SK-N-DZ (cell line): ENCODE measurements at places on chromosomes 2 and 18.

GRCh38 chr2:112893752-112894151 is 17.2 kb upstream of the IL37 start:
- DNase-seq: no peak

GRCh38 chr2:160609346-160609745 is 115.7 kb upstream of the RBMS1 start:
- no peak for DNase-seq

DNA sequence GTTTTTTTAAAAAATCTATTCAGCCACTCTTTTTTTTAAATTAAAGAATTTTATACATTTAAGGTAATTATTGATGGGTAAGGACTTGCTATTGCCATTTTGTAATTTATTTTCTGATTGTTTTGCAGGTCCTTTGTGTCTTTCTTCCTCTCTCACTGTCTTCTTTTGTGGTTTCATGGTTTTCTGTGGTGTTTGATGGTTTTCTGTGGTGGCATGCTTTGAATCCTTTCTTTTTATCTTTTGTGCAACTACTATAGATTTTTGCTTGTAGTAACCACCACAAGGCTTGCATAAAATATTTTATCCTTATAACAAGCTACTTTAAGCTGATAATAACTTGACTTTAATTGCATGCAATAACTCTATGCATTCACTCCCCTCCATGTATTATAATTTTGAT is 31.5 kb upstream of the SLC4A10 start:
- DNase-seq: no peak

- DNase-seq: no peak
Measured at GRCh38 chr2:196201229-196202009, 30.0 kb upstream of the STK17B start.

DNA sequence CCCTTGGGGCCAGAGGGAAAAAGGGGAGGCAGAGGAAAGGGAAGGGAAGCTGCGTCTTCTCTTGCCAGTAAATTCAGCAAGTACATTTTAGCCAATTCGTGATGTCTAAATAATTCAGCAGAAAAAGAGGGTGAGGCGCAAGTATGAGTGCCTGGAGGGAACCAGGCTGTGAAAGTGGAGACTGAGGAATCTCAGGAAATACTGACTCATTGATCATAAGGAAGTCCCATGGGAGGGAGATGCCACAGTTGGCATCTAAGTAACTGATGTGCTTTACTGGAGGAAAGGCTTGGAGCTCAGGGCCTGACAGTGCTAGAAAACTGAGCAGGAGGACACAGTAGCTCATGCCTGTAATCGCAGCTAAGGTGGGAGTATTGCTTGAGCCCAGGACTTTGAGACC is 31.1 kb downstream of the KIF5C start:
- DNase-seq: no peak
